Left lung (tissue), 14 donors: ENCODE measurements at places on chromosomes 4 and X. TPM values are rescaled to one million over a fixed set of nuclear protein-coding genes. Genes with fewer than 3 reads are reported as not detected.

PIN4 gene
- polyA plus RNA-seq = 31.6 TPM

PAK3 gene
- polyA plus RNA-seq = 0.42 TPM

CNGA2 gene
- polyA plus RNA-seq = not detected

SLC25A31 gene
- polyA plus RNA-seq = 0.10 TPM

OTUD4 gene
- 33.4 TPM for polyA plus RNA-seq

CXCR3 gene
- 0.31 TPM for polyA plus RNA-seq

RIPPLY1 gene
- polyA plus RNA-seq = 0.34 TPM

IDUA gene
- polyA plus RNA-seq = 15.1 TPM

C4orf36 gene
- 6.0 TPM for polyA plus RNA-seq

GAGE12J gene
- polyA plus RNA-seq = not detected

MAGIX gene
- polyA plus RNA-seq = 2.2 TPM

NXF3 gene
- 0.14 TPM for polyA plus RNA-seq

GAGE12F gene
- polyA plus RNA-seq = not detected

PLXNB3 gene
- polyA plus RNA-seq = 3.2 TPM

CT45A2 gene
- not detected for polyA plus RNA-seq

MYOZ2 gene
- polyA plus RNA-seq = 0.13 TPM
